ENCODE measurements at places on chromosomes 6 and 20.

GRCh38 chr20:34952671-34953070 is 2.9 kb downstream of the GSS start:
- no peak for DNase-seq

DNA sequence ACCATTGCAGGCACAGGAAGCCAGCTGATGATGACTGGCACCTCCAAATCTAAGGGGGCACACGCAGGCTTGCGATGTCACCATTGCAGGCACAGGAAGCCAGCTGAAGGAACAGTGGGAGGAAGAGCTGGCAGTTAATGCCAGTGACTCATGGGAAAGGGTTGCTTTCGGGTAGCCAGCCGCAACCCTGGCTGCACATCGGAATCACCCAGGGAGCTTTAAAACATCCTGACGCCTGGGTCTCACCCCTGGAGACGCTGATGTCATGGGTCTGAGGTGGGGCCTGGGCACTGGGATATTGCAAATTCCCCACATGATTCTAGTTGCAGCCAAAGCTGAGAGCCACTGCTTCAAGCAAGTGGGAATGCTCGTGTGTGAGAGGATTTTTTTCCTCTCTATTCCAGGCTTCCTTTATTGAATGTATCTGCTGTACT is 16.1 kb upstream of the CCN6 start:
- DNase-seq = peak; percentile 93

GRCh38 chr6:97195117-97195516 is 87.9 kb downstream of the MMS22L start:
- no peak for DNase-seq

DNA sequence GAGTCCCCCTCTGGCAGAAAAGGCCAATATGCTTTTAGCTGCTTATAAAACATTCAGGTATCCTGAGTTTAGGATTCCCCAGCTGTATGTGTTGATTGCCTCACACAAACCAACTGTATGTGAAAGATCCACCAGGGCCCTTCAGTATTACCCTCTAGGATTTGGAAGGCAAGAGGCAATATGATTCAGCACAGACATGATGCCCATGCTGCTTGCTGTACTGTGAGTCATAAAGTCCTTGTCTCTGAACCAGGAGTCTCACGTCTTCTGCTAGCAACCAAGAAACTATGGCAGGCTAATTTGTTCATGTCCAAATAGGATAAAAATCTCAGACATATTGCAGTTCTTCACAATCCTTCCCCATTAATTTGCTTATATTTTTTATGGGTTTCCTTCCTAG is 789.2 kb upstream of the SLC35B3 start:
- DNase-seq = no peak

DNA sequence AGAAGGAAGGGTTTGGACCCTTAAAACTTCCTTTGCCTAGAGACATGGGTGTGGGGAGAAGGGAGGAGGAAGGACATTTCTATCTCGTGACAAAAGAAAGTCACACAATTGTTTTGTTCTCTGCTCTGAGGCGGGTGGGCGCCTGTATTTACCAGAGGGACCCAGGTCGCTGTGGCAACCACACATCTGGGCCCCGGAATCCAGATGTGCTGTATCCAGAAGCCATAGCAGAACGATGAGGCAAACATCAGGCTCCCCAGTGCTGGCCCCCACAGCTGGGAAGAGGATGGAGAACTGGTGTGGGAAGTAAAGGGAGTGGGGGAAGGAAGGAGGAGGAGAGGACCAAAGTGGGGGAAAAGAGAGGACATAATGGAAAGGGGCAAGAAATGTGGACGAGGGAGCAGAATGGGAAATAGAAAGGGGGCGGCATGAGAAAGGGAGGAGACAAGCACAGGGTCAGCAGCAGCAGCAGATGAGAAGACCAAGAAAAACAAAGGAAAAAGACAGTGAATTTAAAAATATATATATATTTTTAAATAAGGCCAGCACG is 3.4 kb upstream of the TNXB start:
- DNase-seq = no peak

GRCh38 chr20:63536997-63537524 is at the start of gene PTK6:
Gene PTK6 (minus strand): TSS chr20:63537376. CDS start chr20:63537314, 62 bp downstream.
- DNase-seq = no peak

GRCh38 chr20:3889489-3890397 is 556 bp downstream of the PANK2 start:
- no peak for DNase-seq

DNA sequence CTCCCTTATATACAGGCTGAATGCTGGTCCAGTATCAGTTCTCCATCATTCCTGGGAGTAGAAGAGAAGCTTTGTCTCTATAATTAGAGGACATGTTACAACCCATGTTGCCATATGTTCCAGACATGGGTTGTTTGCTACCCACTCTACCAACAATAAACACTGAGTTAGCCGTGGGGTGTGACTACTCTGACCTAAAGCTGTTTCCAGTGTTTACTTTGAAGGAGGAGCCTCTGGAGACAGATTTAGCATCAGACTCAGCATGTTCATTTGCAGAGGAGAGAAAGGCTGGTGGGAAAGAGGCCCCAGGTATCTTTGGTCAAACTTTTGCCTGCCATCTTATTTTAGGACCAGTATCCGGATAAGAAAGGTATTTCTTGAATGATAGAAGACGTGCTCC is 157.9 kb upstream of the SNX9 start:
- DNase-seq = no peak

DNA sequence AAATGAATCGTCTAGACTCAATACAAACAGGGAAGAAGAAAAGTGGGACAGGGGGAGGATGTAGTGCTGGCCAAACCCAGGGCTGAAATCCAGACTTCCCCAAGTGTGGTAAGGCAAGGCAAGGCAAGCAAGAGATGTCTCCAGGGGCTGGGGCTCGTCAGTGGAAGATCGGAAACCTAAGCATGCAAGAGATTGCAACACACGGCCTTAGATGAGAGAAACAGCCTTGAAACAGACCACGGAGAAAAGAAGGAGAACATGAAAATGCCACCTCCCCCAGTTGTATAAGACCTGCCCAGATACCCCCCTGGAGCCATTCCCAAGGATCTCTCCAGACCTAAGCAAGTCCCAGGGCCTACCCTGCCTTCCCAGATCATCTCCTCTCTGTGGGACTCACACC is 20.0 kb downstream of the VEGFA start:
- no peak for DNase-seq

GRCh38 chr6:63821442-63821841 is 185.8 kb downstream of the PHF3 start:
- DNase-seq = no peak

- no peak for DNase-seq
Measured at GRCh38 chr20:992801-993535, 9.1 kb downstream of the RSPO4 start.

GRCh38 chr6:84979541-84979940 is 215.1 kb upstream of the TBX18 start:
- no peak for DNase-seq

GRCh38 chr6:166853371-166854325 is 102.7 kb downstream of the RNASET2 start:
- no peak for DNase-seq

DNA sequence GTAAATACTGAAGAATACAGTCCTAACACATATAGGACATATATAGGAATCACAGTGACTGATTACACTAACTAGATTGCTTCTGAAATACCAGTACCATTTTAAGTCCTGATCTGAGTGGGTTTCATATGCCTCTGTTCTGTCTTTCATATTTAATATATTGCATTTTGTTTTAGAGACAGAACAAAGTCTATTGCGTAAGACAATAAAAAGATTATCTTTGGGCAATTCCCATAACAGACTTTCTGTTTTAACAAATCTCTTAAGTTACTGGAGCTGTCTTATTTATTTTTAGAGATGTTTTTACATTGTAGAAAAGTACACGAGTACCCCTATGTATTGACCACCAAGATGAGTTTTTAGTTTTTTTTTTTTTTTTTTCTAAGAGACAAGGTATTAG is 29.6 kb downstream of the ANKRD6 start:
- DNase-seq = no peak

GRCh38 chr6:25138233-25138933 is 140.8 kb upstream of the CARMIL1 start:
- no peak for DNase-seq

DNA sequence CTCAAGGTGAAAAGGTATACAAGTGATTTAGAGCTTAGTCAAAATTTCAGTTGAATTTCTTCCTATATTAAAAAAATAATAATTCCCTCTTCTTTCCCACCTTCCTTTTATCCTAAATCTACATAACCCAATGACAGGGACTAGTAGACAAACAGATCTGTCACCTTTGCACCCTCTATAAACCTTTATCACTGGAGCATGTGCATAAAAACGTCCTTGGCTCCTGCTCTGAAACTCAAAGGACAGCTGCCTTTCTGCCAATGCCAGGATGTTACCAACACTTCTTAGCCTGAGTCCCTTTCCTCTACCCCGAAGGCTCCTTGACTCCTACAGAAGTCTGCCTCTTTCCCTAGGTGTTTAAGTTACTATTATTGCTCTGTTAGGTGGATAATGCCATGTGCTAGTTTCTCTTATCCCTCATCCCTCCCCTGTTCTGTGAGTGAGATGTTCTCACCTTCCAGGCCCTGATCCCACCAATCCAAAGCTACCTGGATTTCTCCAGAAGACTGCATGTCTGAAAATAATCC is 4.3 kb downstream of the CLVS2 start:
- no peak for DNase-seq
